Fibroblast of upper back skin (primary cell): ENCODE measurements at places on chromosomes 3 and 15.

GRCh38 chr3:153192327-153192726 is 30.3 kb downstream of the RAP2B start:
- DNase-seq: no peak

GRCh38 chr3:197482001-197482400 is 73.8 kb downstream of the BDH1 start:
- DNase-seq: peak; percentile 60

GRCh38 chr15:89429023-89429422 is 67.4 kb downstream of the RHCG start:
- DNase-seq: no peak

DNA sequence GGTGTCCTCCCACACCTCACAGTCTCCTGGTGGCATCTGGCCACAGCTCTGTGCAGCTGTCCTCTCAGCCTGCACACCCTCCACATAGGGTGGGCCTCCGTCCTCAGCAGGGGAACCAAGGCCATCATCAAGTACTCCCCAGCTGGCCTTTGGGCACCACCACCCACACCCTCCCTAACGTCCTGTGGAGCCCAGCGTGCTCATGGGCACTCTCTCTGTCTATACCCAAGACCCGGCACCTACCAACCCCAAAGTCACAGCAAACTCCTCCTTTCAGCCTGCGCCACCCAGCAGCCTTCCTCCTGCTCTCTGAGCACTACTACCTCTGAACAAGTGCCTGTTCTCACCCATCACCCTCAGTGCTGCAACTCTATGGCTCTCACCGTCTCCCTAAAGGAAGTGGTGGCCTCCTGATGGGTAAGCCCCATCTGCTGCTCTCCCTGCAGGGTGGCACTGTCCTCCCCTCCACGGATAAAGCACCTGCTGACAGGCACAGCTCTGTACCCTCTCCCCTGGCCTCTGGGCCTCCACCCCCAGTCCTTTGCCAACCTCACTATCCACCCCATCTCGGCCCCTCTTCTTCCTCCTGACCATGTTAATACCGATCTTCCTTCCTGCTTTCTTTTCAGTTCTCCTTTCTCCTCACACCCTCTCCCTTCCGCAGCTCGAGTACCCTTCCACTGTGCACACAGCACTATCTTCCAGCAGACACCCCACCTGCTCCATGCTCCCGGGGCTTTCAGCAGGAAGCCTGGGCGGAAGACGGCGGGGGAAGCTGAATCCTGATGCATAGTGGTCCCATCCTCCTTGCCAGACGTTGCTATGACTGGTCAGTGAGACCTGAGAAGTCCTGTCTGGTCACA is 31.5 kb downstream of the SLC41A3 start:
- DNase-seq: no peak

- no peak for DNase-seq
Measured at GRCh38 chr3:141784096-141784495, 20.9 kb downstream of the GRK7 start.

DNA sequence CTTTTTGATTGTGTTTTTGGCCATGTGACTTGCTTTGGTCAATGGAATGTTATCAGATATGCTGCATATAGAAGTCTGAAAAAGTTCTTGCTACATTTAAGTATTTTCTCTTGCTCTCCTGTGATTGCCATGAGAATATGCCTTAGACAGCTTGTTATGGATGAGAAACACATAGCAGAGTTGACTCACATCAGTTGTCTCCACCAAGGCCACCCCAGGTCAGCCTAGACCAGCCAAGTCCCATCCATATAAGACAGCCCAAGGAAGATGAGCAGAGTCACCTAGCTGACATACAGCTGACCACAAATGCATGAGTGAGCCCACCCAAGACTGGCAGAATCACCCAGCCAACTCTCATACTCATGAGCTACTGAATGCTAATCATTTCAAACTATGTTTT is 153.0 kb downstream of the THRB start:
- DNase-seq: peak; percentile 10

- peak; percentile 41 for DNase-seq
Measured at GRCh38 chr15:85404918-85405866, 24.8 kb downstream of the AKAP13 start.

DNA sequence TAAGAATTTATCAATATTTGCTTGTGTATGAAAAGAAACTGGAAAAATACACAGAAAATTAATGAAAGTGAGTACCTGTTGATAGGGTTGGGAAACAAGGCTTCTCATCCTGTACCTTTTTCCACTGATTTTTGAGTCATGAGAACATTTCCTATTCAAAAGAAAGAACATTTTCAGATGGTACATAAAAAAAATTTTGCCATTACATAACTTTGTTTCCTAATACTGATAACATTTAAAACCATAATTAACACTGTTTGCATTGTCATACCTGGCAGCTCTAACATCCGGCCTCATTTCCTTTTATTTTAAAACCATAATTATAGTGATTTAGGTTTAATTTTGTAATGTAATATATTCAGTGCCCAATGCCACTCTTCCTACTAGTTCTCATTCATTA is 11.7 kb downstream of the NKTR start:
- no peak for DNase-seq

- DNase-seq: no peak
Measured at GRCh38 chr3:31345581-31345980, 187.1 kb upstream of the STT3B start.

DNA sequence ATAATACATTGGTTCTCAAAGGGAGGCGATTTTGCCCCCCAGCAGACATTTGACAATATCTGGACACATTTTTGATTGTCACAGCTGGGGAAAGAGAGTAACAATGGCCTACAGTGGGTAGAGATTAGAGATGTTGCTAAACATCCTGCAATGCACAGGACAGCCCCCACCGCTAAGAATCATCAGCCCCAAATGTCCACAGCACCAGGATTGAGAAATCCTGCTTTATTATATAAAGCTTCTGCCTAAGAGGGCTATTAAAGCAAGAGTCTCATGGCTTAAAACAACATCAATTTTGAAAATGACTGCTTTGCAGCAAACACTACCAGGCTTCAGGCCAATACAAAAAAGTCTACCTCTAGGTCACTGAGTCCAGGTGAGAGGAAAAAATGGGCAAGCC is 68.2 kb downstream of the NTRK3 start:
- DNase-seq: no peak

- no peak for DNase-seq
Measured at GRCh38 chr3:45655906-45656305, 33.3 kb upstream of the SACM1L start.

DNA sequence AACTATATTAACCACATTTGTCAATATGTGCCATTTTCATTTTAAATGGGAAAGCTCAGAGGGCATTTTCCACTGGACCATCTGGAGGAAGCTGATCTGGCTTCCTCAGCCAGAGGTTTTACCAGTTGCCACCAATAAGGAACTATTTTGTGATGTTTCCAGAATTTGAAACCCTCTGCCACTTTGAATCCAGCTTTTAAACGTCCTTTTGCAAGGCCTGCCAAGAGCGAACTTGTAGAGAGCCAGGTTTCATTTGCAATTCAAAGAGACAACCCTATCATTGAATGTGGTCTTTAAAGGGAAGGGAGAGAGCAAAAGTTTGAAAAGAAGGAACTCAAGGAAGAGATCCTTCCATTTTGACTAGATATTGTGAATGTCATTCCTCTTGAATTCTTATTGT is 123.3 kb upstream of the CHL1 start:
- no peak for DNase-seq

DNA sequence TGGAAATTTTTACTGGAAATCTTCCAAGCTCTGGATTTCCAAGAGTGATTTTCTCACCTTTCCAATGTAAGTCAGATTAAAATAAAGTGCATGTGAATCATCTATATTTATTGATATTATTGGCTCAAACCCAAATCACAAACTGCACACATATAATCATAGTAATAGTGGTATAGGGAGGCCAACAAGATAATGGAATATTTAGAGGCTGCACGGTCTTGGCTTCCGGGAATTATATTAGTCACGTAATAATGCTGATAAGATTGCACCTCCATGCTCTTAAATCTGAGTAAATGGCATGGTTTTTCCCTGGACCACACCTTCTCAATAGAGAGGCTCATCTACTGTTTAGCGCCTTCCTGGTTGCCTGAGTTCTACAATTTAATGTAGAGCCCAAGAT is 567.1 kb upstream of the NR2F2 start:
- DNase-seq: no peak

- DNase-seq: no peak
Measured at GRCh38 chr3:51502562-51502910, 2.7 kb upstream of the DCAF1 start.

- no peak for DNase-seq
Measured at GRCh38 chr15:67083135-67083762, 17.8 kb downstream of the SMAD3 start.

GRCh38 chr3:119311081-119311925 is 17.1 kb downstream of the ARHGAP31 start:
- DNase-seq: peak; percentile 93

- DNase-seq: peak; percentile 59
Measured at GRCh38 chr3:17302774-17303173, 418.0 kb downstream of the PLCL2 start.

DNA sequence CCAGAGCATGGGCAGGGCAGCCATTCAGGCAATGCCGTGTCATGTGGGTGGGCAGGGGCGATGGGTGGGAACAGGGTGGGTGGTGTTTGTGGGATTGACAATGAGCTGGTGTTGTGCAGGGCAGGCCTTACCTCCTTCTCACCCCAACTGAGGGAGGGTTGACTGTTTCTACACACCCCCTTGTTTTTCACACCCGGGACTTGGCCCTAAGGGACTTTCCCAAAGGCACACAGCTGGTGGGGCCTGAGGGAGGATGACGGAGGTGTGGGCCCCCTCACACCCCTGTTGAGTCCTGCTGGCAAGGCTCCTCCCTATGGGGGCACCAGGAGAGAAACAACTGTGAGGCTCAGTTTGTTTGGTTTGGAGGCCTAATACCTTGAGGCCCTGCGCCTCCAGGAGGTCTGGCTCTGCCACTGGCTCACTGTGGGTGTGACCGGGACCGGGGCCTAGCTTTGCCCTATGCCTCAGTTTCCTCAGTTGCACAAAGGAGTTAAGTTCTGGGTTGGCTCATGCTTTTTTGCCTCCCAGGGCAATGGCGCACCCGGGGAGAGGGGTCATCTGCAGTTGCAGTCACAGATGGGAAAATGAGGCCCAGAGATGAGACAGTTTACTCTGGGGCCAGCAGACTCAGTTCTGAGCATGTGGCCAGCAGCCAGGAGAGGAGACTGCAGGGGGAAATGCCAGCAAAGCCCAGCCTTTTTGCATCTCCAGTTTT is 5.1 kb upstream of the DNAH1 start:
- no peak for DNase-seq

DNA sequence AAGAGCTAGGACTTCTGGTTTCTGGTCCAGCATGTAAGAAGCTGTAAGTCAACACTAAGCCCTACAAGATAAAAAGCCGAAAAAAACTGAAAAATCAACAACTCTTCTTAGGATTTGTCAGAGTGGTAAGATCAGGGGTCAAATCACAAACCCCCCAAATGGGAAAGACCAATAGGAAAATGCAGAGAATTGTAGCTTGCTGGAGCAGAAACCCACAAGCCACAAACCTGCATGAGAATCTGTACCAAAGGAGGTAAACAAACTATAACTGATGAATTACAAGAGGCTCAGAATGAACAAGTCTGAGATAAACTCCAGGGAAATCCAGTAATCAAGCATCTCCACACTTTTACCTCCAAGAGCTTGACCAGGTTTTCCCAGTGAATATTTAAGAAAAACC is 36.0 kb downstream of the RFX7 start:
- DNase-seq: no peak

DNA sequence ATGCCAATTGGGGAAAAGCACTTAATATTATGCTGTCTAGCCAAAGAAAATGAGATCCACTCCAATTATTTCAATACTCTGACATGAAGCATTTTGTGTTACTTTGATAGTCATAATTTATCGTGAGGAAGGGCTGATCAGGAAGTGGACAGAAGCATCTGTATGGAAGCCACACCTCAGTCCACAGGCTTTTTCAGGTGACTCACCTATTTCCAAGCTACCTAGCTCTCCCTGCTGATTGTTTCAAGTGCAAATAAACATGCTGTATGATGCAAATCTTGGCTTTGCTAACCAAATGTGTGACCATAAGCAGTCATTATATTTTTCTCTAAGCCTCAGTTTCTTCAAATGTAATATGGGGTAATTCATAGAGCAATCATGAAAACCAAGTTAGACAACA is 30.8 kb upstream of the CPB1 start:
- DNase-seq: no peak

DNA sequence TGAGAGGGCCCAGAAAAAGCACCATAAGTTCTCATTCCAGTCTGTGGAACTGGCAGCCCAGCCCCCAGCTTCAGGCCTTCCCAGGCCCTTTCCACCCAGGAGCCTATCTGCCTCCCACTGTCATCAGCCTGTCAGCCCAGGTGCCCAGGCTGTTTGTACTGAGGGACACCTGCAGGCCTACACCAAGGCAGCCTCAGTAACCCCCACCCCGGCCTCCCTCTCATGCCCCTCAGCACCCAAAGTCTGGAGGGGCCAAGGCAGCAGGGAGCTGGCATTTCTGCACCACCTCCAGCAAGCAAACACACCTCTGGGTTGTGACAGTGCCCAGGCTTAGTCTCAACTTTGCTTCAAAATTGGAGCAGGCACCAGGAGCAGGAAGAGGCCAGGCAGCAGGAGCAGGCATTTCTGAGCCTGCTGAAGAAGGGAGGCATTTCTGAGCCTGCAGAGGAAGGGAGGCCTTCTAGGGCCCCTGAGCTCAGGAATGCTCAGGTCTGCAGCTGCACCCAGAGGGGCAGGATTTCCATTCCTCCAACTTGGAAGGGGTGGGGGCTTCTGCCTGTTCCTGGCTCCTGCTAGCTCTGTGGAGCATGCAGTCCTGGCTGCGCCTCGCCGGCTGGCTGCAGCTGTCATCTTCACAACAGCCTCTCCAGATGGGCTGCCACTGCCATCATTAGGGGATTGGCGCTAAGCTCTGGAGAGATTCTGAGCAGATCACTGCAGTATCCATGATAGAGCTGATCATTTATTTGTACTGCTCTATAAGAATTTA is 396.1 kb downstream of the UNC13C start:
- no peak for DNase-seq
